ENCODE measurements at places on chromosomes 5 and 9.

- no peak for DNase-seq
Observed at GRCh38 chr9:21585756-21586752, 103.9 kb upstream of the IFNE start.

DNA sequence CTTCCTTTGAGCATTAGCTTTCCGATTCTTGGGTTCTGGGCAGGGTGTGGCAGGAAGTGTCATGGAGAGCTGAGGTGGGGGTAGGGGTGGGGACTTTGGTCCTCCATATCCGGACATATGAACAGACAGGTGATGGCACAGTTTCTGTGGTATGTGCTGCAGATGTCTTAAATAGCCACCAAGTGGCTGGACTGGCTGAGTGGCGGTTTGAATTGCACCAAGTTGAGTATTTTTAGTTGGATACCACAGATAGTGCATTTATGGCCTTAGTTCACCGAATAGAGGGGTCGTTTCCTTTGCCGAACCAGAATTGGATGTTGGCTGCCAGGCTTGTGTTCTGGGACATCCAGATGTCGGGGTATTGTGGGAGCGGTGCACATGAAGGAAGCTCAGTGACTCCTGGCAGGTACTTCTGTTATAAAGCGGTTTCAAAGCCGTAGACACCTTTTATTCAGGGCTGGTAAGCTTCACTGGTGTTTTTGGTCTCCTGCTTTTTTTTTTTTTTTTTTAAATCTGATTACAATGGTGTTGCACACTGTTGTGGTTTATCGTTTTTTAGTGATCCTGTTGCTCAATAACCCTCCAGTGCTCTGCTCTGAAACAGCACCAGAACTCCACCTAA, 15.1 kb upstream of the TNFAIP8 start:
- DNase-seq = peak; percentile 76

GRCh38 chr5:52328220-52328806, 459.4 kb upstream of the ITGA1 start:
- DNase-seq = no peak

DNA sequence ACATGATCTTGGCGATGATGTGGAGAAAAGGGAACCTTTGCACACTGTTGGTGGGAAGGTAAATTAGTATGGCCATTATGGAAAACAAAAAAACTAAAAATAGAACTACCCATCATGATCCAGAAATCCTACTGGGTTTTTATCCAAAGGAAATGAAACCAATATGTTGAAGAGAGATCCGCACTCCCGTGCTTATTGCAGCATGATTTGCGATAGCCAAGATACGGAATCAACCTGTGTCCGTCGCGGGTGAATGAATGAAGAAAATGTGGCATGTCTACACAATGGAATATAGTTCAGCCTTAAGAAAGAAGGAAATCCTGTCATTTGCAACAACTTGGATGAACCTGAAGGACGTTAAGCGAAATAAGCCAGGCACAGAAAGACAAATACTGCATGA, 84.5 kb downstream of the TTLL11 start:
- no peak for DNase-seq

GRCh38 chr5:147485046-147485445, 24.8 kb downstream of the DPYSL3 start:
- no peak for DNase-seq

DNA sequence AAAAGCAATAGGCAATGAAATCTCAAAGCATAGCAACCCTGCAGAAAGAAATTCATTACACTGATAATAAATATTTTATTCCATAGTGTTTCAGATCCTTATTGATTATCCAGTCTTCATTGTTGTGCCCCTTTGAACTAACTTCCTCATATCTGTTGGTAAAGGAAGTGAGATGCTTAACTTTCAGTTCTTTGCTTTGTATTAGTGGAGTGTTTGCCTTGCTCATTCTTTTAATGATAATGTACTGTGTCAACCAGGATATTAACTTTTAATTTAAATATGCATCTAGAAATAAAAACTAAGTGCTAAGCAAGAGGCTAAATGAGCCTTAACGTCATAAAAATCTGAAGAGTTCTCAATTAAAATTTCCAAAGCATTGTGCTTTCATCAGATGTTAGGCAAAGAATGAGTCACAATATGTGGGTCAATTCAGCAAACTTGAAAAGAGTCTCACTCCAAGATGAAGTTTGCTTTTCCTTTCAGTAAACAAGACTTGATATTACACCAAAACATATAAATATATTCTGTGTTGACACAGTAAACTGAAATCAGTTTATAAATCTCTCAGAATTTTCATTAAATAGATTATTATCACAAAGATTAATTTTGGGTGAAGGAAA, 105.9 kb downstream of the GIN1 start:
- DNase-seq = no peak

DNA sequence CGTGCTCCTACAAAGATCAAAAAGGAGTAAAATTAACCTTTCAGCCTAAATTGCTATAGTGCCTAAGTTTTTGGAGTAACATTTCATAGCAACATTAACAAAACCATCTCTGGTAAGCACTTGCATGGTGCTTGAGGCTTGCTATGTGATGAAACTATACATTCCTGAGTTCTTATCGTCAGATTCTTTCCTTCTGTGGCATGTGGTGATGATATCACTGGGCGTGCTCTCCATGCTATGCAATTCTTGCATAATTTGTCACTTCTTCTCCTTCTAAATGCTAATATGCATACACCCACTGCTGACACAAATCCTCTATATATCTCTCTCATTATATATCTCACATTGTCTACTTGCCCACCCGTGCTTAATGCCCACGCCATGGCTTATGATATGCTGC, 2019.9 kb downstream of the MAT2B start:
- DNase-seq = no peak

GRCh38 chr5:124828731-124829234, 82.3 kb upstream of the ZNF608 start:
- DNase-seq = no peak

DNA sequence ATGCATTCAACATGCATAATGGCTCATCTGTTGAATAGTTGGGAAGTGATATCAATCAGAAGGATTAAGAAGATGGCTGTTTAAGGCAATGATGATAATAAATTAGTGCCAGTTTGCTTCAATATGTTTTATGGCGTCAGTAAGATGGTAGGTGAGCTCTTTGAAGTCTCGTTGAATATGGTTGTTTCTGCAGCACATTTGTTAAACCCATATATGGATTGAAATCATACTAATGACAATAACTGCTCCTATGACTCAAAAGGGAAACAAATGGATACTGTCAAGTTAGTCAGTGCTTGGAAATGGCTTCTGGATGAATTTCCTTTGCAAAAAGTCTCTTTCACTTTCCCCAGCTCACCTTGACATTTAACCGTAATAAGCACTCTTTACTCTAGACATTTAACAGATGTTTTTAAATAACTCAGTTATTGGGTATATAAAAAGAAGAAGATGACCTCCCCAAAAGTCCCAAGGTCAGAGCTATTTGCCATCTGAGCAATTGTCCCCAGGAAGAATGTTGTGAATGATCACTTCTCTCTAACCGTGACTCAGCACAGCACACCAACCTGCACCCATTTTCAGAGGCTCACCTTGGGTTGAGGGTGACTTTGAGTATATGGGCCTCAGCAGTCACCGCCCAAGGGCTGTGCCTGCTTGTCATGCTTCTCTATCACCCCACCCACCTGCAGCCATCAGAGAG, 133.4 kb downstream of the GRIA1 start:
- DNase-seq = no peak

- no peak for DNase-seq
Observed at GRCh38 chr9:124191691-124192395, 65.9 kb upstream of the NEK6 start.

DNA sequence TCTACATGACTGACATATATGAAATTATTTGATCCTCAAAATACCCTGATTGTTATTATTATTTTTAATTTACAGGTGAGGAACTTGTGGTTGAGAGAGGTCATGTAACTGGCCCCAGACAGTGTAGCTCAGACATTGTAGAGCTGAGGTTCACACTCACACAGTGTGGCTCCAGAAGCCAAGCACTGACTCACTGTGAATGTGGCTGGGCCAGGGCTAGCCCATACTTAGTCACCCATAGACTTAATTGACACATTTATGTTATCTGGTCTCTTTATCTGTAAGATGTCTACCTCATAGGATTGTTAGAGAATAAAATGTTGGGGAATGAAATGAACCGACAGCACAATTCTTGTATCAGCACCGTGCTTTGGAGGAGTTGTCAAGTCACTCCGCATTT, 24.9 kb upstream of the CCDC112 start:
- no peak for DNase-seq

- DNase-seq = no peak
Observed at GRCh38 chr5:111385051-111385450, 127.3 kb downstream of the STARD4 start.

DNA sequence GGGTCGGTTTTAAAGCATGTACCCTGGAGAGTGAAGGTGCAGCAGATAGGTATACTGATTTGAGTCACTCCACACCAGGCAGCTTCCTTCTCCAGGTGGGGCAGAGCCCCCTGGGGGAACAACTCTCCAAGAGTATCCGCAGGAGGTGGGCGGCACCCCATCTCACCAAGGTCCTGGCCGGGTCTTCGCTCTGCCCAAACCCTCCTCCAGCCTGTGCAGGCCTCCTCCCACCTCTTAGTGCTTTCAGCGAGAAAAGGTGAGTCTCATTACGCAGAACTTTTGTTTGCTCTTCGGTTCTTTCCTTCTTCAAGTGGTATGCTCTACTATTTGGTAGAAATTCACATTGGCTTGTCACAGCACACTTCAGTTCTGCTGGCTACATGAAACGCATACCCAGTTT, 13.7 kb downstream of the SPACA9 start:
- DNase-seq = no peak

- no peak for DNase-seq
Observed at GRCh38 chr5:139829471-139829870, 33.9 kb downstream of the PSD2 start.

- no peak for DNase-seq
Observed at GRCh38 chr5:59322894-59323293, 570.6 kb downstream of the PDE4D start.

DNA sequence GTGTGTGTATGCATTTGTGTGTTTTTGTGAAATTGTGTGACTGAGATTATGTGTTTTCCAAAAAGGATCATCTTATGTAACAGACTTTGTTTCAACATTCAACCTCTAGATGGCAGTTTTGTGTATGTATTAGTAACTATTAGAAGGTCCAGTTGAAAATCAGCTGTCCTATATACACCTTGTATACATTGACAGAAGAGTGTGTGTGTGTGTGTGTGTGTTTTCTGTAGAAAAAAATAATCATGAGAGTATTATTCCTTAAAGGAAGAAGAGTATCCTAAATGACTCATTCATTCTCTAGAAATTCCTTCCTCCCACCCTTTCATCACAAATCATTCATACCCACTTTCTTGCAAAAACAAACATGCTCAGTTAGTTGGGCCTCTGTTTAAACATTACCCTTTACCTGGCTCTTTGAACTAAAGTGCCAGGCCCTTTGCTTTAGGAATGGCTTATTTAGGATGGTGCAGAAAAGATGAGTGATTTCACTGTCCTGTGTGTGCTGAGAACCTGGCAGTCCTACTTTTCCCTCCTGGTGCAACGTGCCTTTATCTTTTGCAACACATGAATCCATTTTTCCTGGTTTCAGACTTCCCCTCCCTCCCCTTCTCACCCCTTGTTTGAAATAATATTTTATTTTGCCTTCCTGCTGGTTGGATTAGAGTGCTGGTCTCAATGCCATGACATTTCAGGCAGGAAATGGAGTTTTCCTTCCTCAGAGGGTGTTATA, 152.2 kb downstream of the ARHGAP26 start:
- no peak for DNase-seq

GRCh38 chr9:69444021-69444420, 119.0 kb downstream of the ENTREP1 start:
- no peak for DNase-seq

GRCh38 chr5:112917453-112917995, 4.5 kb downstream of the REEP5 start:
- DNase-seq = no peak

DNA sequence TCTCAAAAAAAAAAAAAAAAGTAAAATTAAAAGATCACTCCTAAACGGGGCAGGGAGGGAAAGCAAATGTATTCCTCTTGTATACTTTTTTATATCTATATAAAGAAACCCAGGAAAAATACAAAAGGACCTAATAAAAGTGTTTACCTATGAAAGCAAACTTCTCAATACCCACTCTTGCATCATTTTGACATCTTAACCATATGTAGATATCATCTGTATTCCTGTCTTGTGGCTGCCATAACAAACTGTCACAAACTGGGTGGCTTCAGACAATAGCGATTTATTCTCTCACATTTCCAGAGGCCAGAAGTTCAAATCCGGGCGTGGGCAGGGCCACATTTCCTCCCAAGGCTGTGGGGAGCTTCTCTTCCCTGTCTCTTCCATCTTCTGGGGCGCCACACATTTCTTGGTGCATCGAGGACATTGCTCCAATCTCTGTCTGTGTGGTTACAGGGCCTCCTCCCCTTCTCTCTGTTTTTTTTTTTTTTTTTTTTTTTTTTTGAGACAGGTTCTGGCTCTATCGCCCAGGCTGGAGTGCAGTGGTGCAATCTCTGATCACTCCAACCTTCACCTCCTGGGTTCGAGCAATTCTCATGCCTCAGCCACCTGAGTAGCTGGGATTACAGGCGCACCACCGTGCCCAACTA, 58.4 kb upstream of the IL17B start:
- no peak for DNase-seq

DNA sequence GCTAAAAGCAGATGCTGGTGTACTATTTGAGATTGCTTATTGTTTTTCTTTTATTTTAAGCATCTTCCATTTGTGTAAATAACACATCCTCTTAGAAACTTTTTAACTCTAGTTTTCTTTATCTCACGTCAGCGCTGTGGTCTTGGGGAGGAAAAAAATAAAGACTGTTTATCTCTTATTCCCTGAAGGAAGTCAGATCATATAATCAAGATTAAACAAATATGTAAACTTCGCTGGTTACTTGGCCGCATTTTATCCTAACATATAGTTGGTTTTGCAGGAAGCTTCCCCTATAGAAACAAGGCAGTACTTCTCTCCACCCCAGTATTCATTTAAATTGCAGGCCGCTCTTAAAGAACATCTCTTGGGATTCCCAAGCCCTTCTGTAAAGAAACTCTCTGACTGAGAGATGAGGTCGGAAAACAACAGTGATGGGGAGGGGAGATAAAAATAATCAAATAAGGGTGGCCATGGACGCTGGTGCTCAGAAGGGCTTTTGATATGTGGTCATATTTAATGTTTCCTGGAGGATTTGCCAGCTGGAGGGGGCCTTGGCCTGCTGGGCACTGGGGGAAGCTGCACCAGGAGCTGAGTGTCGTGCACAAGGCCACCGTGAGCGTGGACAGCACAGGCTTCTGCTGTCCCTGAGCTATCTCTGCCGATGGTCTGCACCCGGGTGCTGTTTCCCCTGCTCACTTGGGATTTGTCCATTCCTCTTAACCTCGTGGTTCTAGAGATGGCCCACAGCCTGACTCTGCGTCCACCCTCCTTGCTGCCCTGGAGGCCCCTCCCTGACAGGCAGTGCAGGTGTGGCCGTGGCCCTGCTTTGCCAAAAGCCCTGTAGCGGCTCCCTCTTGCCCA, 23.8 kb downstream of the NEURL1B start:
- DNase-seq = no peak
